ENCODE measurements at places on chromosomes 3 and 15.

DNA sequence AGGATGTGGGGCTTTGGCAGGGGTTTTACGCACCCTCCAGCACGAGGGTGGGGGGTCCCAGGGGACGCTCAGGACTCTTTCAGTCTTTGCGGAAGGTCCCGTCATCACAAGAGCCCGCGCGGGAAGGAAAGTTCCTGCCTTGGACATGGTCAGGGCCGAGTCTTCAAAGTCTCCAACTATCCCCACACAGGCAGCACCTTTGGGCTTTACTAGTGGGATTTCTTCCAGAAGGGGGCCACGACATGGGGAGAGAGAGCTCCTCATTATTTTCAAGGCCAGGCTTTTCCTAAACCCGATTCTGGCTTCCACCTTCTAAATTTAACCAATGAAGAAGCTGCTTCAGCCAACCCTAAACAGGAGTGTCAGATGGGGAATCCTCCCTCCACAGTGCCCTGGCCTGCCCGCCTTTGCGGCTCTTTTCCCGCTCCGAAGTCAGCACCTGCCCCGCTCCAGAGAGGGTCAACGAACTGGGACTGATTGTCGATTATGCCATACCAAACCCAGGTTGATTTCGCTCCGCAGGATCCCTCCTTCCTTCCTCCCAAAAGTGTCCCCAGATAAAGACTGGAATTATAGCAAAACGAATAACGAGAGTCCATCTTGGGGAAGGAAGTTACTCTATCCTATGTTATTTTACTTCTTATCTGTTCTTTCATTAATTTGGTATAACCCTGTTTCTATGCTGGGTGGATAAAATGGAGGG lies 11.0 kb downstream of the SHOX2 start:
- DNase-seq, result no peak

DNA sequence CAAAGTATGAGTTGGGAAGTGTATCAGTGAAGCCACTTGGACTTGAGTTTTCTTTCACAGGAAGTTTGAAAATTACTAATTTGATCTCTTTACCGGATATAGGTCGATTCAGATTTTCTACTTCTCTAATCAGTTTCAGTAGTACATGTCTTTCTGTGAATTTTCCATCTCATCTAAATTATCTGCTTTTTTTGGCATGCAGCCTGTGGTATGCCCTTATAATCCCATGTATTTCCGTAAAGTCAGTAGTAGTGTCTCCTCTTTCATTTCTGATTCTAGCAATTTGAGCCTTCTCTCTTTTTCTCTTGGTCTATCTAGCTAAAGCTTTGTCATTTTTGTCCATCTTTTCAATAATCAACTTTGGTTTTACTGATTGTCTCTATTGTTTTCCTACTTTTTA lies 168.4 kb upstream of the UBE2E1 start:
- no peak for DNase-seq

GRCh38 chr3:56624725-56625124 lies 58.3 kb downstream of the TASOR start:
- DNase-seq, result no peak

- DNase-seq, result no peak
These were observed 55.0 kb downstream of the UBE2E2 start for GRCh38 chr3:23258110-23258509.

DNA sequence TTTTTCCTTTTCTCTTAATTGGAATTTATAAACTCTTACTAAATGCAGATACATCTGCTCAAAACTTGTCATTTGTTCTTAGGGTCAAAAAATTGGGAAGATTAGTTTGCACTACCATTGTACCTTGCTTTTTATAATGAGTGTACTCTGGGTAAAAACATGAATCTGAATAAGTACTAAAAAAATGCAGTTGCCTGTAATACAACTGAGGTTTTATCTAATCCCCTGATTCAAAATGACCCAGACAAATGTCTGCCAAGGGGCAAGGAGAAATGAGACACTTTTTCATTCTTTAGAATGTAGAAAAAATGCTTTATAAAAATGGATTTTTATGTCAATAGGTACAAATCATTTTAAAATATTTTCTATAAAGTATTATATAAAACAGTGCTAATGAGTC lies 42.4 kb downstream of the RASA2 start:
- DNase-seq, result no peak

DNA sequence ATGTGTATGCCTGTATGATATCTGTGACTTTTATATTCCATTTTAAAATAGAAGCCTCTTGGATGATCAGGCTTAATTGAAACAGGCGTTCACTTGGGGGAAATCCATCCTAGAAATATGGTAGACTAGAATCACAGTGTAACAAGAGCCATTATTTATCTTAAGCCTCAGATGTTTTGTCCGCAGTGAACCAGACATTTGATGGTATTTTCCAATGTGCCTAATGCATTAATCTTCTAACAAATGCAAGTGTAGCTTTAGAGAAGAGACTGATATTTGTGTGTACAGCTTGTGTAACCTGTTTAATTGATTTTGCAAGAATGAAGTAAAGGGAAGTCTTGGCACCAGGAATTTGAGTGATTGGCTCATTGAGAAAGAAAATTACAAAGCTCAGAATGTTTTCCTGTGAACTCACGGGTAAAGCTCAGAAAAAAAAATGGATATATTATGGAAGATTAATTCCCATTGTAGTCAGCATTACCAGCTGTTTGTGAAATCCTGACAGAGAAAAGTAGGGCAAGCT lies 155.7 kb downstream of the SV2B start:
- DNase-seq, result no peak

DNA sequence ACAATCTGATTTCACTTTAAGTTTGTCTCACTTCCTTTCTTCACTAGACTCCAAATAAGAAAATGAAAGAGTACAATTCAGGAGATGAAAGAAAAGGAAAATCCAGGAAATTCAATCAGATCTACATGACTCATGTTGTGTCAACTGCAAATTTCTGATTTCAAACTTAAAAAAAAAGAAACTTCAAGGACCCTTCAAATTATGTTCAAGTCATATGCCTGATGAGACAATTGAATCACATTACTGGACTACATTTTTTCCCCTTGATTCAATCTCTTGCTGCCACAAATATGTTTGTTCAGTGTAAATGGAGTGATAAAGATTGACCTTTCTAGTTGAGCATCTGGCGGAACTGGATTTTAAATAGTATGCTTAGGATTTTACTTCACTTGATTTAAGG lies 37.4 kb downstream of the FRMD5 start:
- no peak for DNase-seq

DNA sequence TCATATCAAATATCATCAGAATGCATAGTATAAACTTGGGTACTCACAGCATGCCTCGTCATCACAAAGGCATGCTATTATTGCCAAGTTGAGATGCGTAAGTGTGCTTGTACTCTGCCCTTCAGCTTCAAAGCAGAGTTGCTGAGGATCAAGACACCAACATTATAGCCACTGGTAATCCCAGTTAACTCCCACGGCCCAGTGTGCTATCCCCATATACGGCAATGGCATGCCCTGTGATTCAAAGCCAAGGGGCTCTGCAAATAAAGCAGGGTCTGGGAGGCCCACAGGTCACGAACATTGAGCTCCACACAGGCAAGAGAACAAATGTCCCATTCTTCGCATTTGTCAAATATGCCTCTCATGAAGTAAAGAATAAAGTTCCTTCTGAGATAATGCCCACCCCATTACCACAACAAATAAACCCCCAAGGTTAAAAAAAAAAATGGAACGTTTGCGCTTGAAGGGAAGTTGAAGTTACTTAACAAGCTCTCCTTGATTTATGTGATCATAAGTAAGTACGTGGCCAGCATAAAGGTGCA lies 298.1 kb upstream of the NECTIN3 start:
- DNase-seq, result no peak

DNA sequence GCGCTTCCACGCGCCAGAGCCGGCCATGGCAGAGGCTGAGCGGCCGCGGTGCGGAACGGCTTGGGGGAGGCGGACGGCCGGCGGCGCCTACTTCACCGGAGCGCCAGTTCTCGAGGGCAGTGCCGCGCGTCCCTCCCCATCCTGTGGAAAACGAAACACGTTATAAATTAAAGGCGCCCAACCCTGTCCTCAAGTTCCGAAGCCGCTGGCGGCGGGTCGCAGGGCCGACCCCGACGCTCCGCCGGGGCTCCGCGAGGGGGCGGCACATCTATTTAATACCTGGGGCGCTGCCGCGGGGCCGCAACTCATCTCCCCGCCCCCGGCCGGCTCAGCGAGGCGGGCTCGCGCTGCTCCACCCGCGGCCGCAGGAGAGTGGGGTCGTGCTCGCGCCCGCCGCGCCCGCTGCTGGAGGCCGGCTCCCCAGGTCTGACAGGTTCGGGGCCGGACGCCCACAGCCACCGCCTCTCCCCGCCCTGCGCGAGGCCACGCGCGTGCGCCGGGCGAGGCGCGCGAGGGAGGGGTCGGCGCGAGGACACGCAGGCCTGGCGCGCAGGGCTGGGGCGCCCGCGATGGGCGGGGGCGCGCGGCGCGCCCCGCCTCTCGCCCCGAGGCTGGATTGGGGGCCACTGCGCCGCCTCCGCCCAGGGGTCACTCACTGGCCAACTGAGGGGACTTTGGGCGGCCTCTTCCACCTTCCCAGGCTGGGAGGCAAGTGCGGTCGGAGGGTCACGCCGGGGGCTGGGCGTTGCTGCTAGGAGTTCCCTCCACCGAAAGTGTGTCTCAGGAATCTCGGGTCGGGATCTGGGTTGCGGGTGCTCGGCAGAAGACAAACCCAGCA lies at the start of gene SLC30A4:
TSS of gene SLC30A4 (minus strand) at position 428 of the 838 bp plus-strand sequence. CDS start at position 27, 401 bp downstream.
- peak; percentile 62 for DNase-seq

GRCh38 chr3:56802790-56803189 lies 1.0 kb upstream of the ARHGEF3 start:
- no peak for DNase-seq

DNA sequence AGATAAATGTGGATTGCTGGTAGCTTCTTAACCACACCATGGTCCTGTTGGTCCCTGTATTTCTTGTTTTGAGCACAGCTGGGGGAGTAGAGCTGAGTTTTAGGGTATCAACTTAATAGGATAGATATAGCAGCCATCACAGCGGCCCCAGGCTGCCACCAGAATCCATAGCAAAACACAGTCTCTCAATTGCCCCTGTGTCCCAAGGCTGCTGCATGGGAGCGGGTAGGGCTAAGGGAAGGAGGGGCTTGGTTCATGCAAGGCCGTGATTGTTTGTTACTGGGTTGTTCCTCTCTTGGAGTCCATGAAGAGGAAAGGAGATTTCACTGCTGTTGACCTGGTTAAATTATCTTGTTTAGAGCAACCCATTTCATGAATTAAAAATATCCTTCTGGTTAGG lies 22.1 kb downstream of the ARNT2 start:
- no peak for DNase-seq

- DNase-seq, result peak; percentile 54
These were observed 2.3 kb upstream of the HAPLN3 start for GRCh38 chr15:88897456-88898194.
